HT1080 (cell line): ENCODE measurements at places on chromosomes 13 and 19. TPM values are rescaled to one million over a fixed set of nuclear protein-coding genes. Genes with fewer than 3 reads are reported as not detected.

DNA sequence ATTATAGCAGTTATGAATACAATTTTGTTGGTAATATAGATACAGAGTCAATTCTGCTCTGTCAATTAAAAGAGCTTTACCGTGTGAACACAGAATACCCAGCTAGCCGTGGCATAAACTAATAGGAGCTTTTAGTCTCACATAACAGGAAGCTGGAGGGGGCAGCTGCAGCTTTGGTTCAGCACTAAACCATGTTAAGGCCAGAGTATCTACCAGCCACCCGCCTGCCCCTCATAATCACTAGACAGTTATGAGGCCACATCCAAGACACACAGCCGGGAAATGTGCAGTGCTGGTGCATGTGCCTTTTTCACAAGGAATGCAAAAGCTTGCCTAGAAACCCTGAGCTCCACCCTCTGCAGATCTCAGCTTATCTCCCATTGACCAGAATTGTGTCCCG is 62.3 kb downstream of the SGCG start:
- no peak for DNase-seq

DNA sequence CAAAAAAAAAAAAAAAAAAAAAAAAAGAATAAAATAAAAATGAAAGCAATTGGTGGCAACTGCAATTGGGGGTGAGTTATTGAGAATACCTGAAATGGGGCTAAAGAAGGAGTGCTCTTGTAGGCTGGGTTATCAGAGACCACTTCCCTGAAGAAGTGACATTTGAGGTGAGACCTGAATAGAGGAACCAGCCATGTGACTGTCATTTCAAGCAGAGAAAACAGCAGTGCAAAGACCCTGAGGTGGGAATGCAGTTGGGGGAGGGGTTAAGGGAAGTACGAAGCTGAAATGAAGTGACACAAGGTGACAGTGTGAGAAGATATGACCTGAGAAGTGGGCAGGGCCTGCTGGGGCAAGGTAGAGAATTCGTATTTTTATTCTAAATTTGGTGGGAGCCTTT is 4.3 kb upstream of the PALM3 start:
- DNase-seq = no peak

GRCh38 chr13:59957438-59957837 is 206.3 kb downstream of the DIAPH3 start:
- no peak for DNase-seq

- no peak for DNase-seq
Observed at GRCh38 chr13:57641051-57641450, 9.5 kb downstream of the PCDH17 start.

- DNase-seq = no peak
Observed at GRCh38 chr19:5046339-5047039, 77.6 kb downstream of the KDM4B start.

Gene RNF113B
- not detected in 2 replicates for total RNA-seq

Gene ZFP28
- 0.05 TPM in 1 of 2 replicates, not detected in the other for total RNA-seq

Gene KLK4
- total RNA-seq = not detected in 2 replicates

Gene MAB21L1
- not detected in 2 replicates for total RNA-seq

GRCh38 chr13:108084840-108085239 is 130.5 kb downstream of the LIG4 start:
- no peak for DNase-seq

Gene HCN2
- 0.27 and 0.37 TPM in 2 replicates for total RNA-seq

Gene URAD
- total RNA-seq = not detected in 2 replicates

Gene RNF17
- total RNA-seq = 6.8 TPM in 2 replicates
